ENCODE measurements at places on chromosomes 11 and 22. TPM values are rescaled to one million over a fixed set of nuclear protein-coding genes. Genes with fewer than 3 reads are reported as not detected.

KRTAP5-8 gene
- not detected for total RNA-seq

C11orf97 gene
- total RNA-seq, result not detected

CENPM gene
- 5.6 TPM for total RNA-seq

CRACR2B gene
- total RNA-seq, result 28.8 TPM

SLC37A2 gene
- 0.87 TPM for total RNA-seq

RAC2 gene
- total RNA-seq, result 2.9 TPM

CD3G gene
- not detected for total RNA-seq

SPATA19 gene
- not detected for total RNA-seq

ISX gene
- not detected for total RNA-seq

CABP4 gene
- 2.0 TPM for total RNA-seq

TRPM5 gene
- total RNA-seq, result not detected

SIRT3 gene
- 9.2 TPM for total RNA-seq

SMTNL1 gene
- total RNA-seq, result not detected

SPECC1L gene
- 68.8 TPM for total RNA-seq

PAMR1 gene
- 1.4 TPM for total RNA-seq

SCO2 gene
- 2.0 TPM for total RNA-seq

DCDC1 gene
- total RNA-seq, result under 0.01 TPM

GP1BB gene
- 3.3 TPM for total RNA-seq

PDGFB gene
- 25.9 TPM for total RNA-seq

NNMT gene
- 52.1 TPM for total RNA-seq

PGR gene
- under 0.01 TPM for total RNA-seq

Measured in dermis lymphatic vessel endothelial cell (primary cell).